Neural crest cell (in vitro differentiated cells): ENCODE measurements at places on chromosomes 2 and 18. TPM values are rescaled to one million over a fixed set of nuclear protein-coding genes. Genes with fewer than 3 reads are reported as not detected.

Gene TRAK2
- 13.4 and 14.2 TPM in 2 replicates for total RNA-seq

Gene SDC1
- 81.0 and 85.4 TPM in 2 replicates for total RNA-seq

Gene CENPA
- total RNA-seq, result 34.5 and 35.1 TPM in 2 replicates

Gene GPATCH11
- 11.2 and 11.4 TPM in 2 replicates for total RNA-seq

Gene RAB6C
- 0.16 TPM in 1 of 2 replicates, not detected in the other for total RNA-seq

Gene ITGB6
- total RNA-seq, result not detected in 2 replicates

Gene WDR12
- total RNA-seq, result 69.8 and 71.1 TPM in 2 replicates

Gene ABCG8
- total RNA-seq, result not detected in 2 replicates

Gene EGR4
- not detected in 2 replicates for total RNA-seq

Gene CYRIA
- 10.2 and 11.1 TPM in 2 replicates for total RNA-seq

Gene ALK
- 2.0 and 2.1 TPM in 2 replicates for total RNA-seq

Gene SPATA3
- total RNA-seq, result not detected in 2 replicates

Gene RASGRP3
- total RNA-seq, result 0.07 TPM in 1 of 2 replicates, not detected in the other

Gene SRSF7
- total RNA-seq, result 347 and 356 TPM in 2 replicates
